ENCODE measurements at places on chromosomes 16 and 17.

DNA sequence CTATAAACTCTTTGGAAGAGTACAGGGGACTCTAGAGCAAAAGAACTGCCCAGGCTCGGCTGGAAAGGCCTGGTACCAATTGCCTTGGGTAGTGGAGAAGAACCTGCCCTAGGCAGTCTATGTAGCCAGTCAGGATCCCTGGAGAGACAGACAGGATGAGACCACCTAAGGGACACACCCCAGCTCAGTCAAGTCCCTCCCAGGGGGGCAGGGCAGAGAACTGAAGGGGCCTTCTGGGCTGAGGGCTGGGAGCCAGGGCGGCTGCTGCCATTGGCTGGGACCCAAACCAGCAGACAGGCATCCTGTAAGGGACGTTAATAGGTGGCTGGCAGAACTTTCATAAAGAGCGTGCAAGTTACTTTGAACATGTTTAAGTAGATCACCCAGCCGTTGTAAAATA lies 12.8 kb upstream of the SLC38A8 start:
- H3K4me1 ChIP-seq, result no peaks in the 10 kb centered on the region
- no peak overlapping the region for H3K4me3 ChIP-seq
- peaks cover 37% of the 10 kb centered on the region for H3K36me3 ChIP-seq
- no peak overlapping the region for H3K27ac ChIP-seq

GRCh38 chr17:67369676-67370075 lies 3.3 kb upstream of the PSMD12 start:
- H3K27ac ChIP-seq, result no peak overlapping the region
- peaks cover 12% of the 10 kb centered on the region for H3K36me3 ChIP-seq
- no peak for DNase-seq
- peaks cover 26% of the 10 kb centered on the region for H3K4me1 ChIP-seq
- H3K4me3 ChIP-seq, result no peak overlapping the region
- H3K27me3 ChIP-seq, result peaks cover 2% of the 10 kb centered on the region

DNA sequence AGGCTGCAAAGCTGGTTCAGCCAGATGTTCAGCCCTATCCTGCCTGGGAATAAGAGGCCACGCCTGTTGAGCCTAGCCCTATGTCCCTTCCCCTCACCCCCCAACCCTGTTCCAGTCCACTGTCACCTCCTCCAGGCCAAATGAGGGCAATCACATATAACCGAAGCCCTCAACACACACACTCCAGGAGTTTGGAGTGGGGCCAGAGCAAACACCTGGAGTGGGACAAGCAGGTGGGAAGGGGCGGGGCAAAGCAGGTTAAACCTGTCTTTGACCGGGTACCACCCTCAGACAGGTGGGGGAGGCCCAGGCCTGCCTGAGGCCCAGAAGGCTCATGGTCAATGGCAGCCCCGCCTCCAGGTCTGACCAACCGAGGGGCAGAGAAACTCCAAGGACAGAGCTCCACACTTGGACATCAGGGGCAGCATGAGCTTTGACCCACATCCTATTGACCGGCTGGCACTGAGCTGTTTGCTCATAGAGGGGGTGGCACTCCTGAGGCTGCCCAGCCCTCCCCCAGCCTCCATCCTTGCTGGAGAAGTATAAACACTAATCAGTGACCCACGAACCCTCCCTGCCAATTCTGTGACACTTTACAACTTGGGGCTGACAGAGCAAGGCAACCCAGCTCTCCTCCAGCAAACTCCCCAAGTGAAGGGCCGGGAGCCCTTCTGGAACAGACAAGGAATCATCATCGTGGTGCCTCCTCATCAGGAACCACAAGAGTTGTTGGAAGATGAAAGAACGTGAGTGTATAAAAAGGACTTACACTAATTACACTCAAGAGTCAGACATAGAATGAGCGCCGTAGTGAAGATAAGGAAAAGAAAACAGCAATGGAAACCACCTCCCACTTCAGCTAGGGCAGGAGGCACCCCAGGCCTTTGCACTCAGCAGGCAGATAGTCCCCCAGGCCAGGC lies 1.5 kb downstream of the ESRP2 start:
- H3K4me3 ChIP-seq, result no peak overlapping the region
- no peaks in the 10 kb centered on the region for H3K27me3 ChIP-seq
- peaks cover 36% of the 10 kb centered on the region for H3K4me1 ChIP-seq
- DNase-seq, result no peak

GRCh38 chr17:56440419-56440818 lies 153.1 kb upstream of the NOG start:
- no peaks in the 10 kb centered on the region for H3K36me3 ChIP-seq
- H3K4me1 ChIP-seq, result no peaks in the 10 kb centered on the region
- no peak for DNase-seq
- no peak overlapping the region for H3K4me3 ChIP-seq
- no peak overlapping the region for H3K27ac ChIP-seq

- H3K36me3 ChIP-seq, result peaks cover 8% of the 10 kb centered on the region
- H3K4me3 ChIP-seq, result no peak overlapping the region
- H3K27me3 ChIP-seq, result no peaks in the 10 kb centered on the region
- no peak for DNase-seq
- no peak overlapping the region for H3K27ac ChIP-seq
These were observed 18.7 kb downstream of the MPRIP start for GRCh38 chr17:17060930-17061329.

DNA sequence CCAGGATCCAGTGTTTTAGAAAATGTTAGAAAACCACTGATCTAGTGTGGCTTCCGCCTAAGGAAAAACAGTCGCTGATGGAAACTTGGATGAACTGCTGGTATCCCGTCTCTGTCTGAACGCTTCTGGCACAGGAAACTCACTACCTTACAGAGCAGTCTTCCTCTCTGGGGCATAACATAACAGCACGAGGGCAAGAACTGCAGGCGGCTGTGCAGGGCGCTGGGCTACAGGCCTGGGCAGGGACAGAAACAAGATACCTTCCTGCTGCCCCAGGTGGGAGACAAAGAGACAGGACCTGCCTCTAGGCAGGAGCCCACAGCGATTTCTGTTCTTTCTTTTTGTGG lies 10.5 kb downstream of the MXRA7 start:
- peaks cover 3% of the 10 kb centered on the region for H3K4me1 ChIP-seq
- no peak overlapping the region for H3K27ac ChIP-seq
- H3K36me3 ChIP-seq, result no peaks in the 10 kb centered on the region
- DNase-seq, result no peak
- H3K4me3 ChIP-seq, result no peak overlapping the region

- H3K27ac ChIP-seq, result no peak overlapping the region
- peaks cover 12% of the 10 kb centered on the region for H3K4me1 ChIP-seq
- H3K36me3 ChIP-seq, result peaks cover 3% of the 10 kb centered on the region
- DNase-seq, result no peak
- no peak overlapping the region for H3K4me3 ChIP-seq
These were observed 23.8 kb downstream of the FAM222B start for GRCh38 chr17:28818819-28819221.

- H3K27me3 ChIP-seq, result no peaks in the 10 kb centered on the region
- no peak overlapping the region for H3K27ac ChIP-seq
- DNase-seq, result no peak
- no peaks in the 10 kb centered on the region for H3K4me1 ChIP-seq
- no peak overlapping the region for H3K4me3 ChIP-seq
These were observed 29.9 kb upstream of the CHMP6 start for GRCh38 chr17:80961541-80962330.

DNA sequence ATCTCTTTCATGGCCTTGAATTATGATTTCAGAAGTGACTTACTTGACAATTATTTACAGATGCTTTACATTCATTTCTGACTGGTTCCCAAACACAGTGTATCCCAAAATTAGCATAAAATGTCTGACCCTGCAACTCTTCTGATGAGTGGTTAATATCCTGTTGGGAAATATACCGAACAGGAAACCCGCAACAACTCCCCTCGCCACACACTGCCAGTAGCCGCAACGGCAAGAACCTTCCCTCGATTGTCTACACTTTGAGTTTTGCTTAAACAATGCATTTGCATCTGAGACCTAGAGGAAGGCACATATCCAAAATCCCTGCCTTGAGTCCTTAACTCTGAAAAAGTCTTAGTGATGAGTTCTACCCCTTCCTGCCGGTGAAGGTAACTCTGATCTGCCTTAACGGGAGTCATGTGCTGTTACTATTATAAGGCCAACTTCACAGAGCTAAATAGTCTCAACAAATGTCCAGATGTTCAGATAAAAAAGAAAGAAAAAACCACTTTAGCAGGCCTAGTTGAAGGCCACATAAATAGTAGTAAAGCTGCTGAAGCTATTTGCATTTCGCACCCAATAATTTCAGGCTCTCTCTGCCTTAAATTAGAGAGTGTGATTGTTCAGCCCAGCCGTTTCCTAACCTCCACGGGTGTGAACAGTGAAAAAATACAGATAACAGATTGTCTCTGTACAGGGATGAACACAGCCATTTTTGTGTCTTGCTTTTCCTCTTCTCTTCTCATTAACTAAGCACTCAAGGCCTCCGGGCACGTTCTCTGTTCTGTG lies 321.1 kb downstream of the HS3ST3B1 start:
- H3K4me1 ChIP-seq, result no peaks in the 10 kb centered on the region
- no peak overlapping the region for H3K4me3 ChIP-seq
- no peaks in the 10 kb centered on the region for H3K27me3 ChIP-seq
- H3K27ac ChIP-seq, result no peak overlapping the region
- no peak for DNase-seq

DNA sequence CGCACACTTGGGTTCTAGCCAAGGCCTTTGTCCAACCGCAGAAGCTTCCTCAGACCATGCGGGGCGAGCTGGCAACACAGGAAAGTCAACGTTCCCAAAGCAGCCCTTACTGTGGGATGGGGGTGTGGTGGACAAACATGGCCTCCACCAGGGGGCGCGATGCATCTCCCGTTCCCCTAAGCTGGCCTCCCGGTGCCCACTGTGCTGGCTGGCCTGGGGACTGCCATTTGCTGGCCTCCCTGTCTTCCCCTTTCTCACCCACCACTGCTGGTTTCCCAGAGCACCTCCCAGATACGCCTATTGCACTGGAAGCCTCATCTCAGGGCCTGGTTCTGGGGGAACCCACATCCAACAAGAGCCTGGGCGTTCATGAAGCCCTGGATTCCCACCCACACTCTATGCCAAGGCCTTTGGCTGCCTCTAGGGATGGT lies 145.3 kb downstream of the IRF8 start:
- H3K27me3 ChIP-seq, result peaks cover 45% of the 10 kb centered on the region
- no peak overlapping the region for H3K4me3 ChIP-seq
- H3K27ac ChIP-seq, result no peak overlapping the region
- H3K4me1 ChIP-seq, result peaks cover 21% of the 10 kb centered on the region

GRCh38 chr17:28777178-28777577 lies 33.4 kb downstream of the TRAF4 start:
- peaks cover 15% of the 10 kb centered on the region for H3K36me3 ChIP-seq
- DNase-seq, result no peak
- H3K27me3 ChIP-seq, result no peaks in the 10 kb centered on the region

DNA sequence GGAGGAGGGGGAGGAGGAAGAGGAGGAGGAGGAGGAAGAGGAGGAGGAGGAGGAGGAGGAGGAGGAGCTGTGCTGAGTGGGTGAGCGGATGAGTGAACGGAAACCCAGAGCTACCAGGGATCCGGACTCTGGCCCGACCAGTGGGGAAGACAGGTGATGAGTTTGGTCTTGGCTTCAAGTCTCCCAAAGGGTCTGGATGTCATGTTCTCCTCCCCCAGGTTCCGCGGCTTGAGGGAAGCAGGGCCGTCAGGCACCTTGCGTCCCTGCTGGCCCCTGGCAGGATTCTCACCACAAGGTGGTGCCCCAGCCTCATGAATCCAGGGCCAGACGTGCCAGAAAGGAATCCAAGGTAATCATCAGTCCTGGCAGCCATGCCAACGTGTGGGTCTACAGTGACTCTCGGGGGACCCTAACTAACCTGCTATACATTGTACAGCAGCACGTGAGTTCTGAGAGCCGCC lies 13.5 kb upstream of the ABAT start:
- H3K36me3 ChIP-seq, result no peaks in the 10 kb centered on the region
- DNase-seq, result peak; percentile 69
- no peak overlapping the region for H3K4me3 ChIP-seq
- no peaks in the 10 kb centered on the region for H3K27me3 ChIP-seq
- no peak overlapping the region for H3K27ac ChIP-seq
- peaks cover 1% of the 10 kb centered on the region for H3K4me1 ChIP-seq

DNA sequence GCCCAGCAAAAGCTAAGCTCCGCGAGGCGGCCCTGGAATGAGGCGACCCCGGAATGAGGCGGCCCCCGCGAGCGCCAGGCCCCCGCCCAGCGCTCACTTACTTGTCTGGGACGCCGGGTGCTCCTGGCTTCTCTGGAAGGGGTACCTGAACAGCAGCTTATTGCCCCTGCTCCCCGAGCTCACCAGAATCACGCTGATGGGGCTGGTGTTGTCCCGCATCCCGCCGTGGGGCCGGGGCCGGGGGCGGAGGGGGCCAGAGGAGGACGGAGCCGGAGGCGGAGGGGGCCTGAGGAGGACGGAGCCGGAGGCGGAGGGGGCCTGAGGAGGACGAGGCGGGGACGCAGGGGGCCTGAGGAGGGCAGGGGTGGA lies 440 bp downstream of the NPRL3 start:
- H3K36me3 ChIP-seq, result peaks cover 11% of the 10 kb centered on the region
- peak overlapping the region; percentile 86 for H3K4me3 ChIP-seq
- peaks cover 24% of the 10 kb centered on the region for H3K4me1 ChIP-seq

DNA sequence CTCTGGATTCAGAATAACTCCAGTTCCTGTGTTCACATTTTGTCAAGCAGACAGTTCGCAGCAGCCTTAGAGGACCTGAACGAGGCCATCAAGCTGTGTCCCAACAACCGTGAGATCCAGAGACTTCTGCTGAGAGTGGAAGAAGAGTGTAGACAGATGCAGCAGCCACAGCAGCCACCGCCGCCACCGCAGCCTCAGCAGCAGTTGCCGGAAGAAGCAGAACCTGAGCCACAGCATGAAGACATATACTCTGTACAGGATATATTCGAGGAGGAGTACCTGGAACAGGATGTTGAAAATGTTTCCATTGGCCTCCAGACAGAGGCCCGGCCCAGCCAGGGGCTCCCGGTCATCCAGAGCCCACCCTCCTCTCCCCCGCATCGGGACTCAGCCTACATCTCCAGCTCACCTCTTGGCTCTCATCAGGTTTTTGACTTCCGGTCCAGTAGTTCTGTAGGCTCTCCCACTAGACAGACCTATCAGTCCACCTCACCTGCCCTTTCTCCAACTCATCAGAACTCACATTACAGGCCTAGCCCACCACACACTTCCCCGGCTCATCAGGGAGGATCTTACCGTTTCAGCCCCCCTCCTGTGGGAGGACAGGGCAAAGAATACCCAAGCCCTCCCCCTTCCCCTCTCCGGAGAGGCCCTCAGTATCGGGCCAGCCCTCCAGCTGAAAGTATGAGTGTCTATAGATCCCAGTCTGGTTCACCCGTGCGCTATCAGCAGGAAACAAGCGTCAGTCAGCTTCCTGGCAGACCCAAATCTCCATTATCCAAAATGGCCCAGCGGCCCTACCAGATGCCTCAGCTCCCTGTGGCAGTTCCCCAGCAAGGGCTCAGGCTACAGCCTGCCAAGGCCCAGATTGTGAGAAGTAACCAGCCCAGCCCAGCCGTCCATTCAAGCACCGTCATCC lies 25.9 kb downstream of the CYB561 start:
- no peak for DNase-seq
- H3K27me3 ChIP-seq, result no peaks in the 10 kb centered on the region
- H3K36me3 ChIP-seq, result no peaks in the 10 kb centered on the region
- H3K27ac ChIP-seq, result peak overlapping the region; percentile 69
- peaks cover 15% of the 10 kb centered on the region for H3K4me1 ChIP-seq

DNA sequence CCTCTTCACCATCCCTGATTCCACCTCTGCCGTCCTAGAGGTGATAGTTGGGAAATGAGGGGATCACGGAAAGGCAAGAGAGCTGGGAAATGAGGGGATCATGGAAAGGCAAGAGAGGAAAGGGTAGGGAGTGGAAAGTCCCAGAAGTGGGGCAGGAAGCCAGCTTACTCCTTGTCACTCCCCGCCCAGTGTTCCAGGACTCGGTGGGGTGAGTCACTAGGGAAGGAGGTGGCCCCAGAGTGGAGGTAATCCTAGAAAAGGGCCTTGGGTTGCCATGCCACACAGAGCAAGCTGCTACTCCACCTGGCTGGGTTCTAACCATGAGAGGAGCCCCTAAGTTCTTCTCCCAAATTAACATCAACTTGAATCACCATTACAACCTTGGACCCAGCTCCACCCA lies 14.8 kb downstream of the ALOXE3 start:
- no peak for DNase-seq
- H3K36me3 ChIP-seq, result no peaks in the 10 kb centered on the region
- no peak overlapping the region for H3K4me3 ChIP-seq
- H3K27ac ChIP-seq, result no peak overlapping the region
